Activated T-helper 9 cell treated with anti-CD3 and anti-CD28 coated beads, Interleukin-2, amount 50 U/mL, for 16 hours (primary cell): ENCODE measurements at places on chromosomes 3 and 15.

DNA sequence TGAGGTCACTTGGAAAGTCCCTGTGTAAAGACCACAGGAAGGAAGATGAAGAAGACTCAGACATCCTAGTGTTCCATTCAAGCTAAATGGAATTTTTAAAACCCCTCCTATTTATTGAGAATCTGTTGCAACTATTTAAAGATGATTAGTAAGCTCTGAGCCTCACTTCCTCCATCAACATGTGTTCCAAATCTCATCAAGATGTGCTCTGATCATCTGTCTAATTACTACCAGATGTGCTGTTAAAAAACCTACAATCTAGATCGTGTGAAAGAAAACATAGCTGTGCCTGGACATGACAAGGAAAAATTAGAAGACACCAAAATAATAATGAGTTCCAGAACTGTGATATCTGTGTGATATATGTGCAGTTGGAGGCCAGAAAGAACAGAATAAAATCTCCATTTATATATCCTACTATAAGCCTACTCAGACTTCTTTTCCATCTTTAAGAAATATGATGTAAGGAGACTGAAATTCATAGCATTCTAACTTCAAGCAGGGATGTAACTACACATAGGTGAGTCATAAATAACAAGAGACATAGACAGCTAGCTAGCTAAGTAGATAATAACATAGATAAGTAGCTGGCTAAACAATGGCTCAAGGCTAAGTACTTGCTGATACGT lies 7.8 kb downstream of the XPC start:
- no peak for DNase-seq

DNA sequence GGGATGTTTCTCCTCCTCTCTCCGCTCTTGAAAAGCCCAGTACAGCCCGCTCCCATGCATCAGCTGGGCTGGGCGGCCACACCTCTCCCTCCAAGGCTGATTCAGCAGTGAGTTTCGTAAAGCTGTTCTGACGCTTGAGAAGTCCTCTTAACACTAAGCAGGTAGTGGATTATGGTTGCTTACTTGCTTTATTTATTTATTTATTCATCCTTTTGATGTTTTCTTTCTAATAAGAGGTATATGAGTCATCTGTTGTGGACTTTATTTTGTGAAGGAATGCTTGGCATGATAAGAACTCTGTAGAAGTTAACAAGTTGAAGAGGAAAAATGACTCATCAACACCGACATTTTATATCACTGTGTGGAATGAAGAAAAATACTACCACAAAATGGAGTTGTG lies 285.0 kb downstream of the SQOR start:
- DNase-seq = no peak

DNA sequence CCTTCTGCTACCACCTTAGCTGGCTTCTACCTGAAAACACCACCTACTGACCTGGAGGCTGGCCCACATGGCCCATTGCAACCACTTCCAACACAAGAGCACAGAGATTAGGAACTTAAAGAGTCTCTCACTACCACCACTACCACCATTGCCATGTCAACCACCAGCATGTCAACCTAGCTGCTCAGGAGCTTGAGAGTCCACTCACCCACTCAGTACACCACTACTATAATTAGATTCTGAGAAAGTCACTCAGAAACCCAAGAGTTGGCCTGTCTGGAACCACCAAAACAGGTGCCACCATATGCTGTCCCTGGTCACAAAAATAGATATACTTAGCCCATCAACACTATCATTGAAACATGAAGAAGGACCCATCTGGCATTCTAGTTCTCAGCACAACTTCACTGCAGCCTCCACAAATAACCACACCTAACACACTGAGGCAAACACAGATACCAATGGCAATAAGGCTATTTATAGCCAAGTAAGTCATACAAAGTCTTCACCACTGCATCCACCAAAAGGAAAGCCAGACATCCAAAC lies 806.7 kb upstream of the EPHA6 start:
- no peak for DNase-seq

DNA sequence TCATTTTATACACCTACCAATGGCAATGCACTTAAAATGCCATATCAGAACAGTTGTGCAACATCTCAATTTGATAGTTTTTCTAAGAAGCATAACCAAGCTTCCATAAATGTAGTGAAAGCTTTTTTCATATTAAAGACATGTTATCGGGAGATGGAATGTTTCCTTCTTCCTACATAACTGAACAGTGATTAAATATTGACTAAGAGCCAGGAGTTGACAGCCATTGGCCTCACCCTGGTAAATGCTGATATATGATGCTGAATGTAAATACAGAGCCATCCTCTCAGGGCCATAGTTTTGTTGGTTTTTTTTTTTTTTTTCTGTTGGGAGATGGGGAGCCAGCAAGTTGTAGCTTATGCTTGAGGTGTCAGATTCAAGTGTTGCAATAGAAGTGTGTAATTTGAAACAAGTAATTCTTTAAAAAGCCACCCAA lies 203.3 kb upstream of the IL12A start:
- no peak for DNase-seq

DNA sequence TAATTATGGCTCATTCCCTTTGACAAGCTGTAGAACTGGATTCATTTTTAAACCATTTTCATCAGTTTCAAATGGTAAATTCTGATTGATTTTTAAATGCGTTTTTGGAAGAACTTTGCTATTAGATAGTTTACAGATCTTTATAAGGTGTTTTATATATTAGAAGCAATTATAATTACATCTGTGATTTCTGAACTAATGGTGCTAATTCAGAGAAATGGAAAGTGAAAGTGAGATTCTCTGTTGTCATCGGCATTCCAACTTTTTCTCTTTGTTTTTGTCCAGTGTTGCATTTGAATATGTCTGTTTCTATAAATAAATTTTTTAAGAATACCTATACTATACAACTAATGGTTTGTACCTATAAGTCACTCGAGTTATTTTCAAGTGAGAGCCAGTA lies 62.7 kb downstream of the PXYLP1 start:
- no peak for DNase-seq

GRCh38 chr3:71227270-71227661 lies 356.3 kb downstream of the FOXP1 start:
- DNase-seq = no peak

GRCh38 chr3:89025185-89025584 lies 82.2 kb upstream of the EPHA3 start:
- no peak for DNase-seq

DNA sequence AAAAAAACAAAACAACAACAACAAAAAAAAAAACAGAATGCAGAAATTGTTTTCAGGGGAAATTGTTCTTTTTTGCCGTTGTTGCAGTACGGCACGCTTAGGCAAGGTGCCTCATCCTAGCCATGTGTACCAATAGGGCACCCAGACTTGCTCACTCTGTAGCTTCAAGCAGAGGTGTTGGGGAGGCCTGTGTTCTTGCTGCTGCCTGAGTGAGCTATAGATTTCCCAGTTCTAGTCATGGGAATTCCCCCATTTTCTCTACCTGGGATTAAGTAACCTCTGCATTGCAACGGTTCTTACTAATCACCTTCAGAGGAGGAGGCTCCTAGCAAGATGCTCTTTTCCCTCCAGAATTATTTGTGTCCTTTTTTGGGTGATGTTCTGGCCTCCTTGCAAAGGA lies 12.9 kb upstream of the PARL start:
- no peak for DNase-seq

GRCh38 chr3:71973274-71974030 lies 188.5 kb upstream of the PROK2 start:
- DNase-seq = no peak

GRCh38 chr15:85412956-85413854 lies 32.8 kb downstream of the AKAP13 start:
- peak; percentile 61 for DNase-seq

DNA sequence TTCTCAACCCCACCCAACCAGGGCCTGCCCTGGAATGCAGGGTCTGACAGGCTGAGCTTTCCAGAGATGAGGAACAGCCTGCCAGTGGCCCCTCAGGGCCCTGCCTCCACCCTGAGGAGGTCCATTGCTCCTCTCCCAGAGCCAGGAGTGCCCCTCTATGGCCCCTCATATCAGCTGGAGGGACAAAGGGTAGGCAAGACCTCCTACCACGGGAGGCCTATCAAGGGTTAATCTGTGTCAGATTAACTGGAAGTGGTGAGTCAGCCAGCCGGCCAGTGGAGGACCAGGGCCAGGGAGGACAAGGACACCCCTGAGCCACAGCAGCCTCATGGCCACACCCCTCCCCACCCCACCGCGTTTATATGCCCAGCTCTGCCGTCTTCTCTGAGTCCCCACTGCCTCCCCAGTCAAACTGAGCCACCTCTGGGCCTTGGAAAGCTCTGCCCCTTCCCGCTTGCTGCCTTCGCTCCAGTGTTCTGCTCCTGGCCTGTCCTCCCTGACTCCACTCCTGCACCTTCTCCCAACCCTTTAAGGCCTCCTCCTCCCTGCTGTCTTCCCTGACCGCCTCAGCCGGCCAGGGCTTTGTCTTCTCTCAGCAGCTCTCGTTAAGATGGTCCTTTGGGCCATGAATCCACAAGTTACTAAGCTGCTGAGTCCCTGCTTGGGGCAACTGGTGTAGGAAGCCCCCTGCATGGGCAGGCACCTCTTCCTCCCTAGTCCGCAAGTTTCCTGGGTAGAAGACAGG lies 6.5 kb downstream of the CCDC33 start:
- DNase-seq = no peak

DNA sequence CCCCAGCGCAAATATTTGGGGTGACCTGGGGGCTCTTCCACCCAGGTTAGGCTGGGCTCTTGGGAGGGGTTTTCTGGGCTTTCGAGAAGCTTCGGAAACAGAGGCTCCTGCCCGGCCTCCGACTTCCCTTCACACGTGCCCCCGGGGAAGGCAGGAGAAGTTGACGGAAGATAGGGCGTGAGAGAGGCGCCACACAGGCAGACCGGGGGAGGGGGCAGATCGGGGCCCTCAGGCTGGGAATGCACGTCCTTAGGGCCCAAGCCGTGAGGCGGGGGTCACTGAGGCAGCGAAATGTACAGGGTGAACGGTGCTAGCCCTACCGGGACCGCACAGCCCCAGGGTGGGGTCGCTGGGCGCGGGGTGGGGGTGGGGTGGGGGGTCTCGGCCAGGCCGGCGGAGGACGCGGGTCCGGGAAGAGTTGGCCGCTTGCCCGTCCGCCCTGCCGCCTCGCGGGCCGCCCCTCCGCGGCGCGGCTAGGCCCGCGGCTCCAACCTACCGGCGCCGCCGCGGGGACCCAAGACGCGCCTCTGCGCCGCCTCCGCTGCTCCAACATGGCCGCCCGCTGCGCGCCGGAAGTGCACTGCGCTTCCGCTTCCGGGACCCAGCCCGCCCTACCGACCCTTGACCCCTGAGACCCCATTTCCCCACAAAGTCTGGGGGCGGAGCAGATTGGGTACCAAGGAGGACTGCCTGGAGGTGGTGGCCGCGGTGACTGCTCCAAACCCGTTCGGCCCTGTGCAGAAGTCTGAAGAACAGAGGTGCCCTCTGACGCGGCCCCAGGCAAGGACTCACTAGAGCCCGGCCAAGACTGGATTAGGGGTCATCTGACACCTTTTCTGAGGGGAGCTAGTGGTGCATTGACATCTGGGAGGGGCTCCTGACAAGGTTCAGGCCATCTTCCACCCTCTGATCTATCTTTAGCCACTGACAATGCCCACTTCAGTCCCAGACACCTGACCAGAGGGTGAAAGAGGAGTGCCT lies at the start of gene CCDC71:
Gene CCDC71, minus strand, starts transcription at position 561 of the 981 bp plus-strand sequence. CDS start 2,123 bp downstream, outside the sequence.
- DNase-seq = peak; percentile 70

- DNase-seq = no peak
Observed at GRCh38 chr3:52218937-52219650, 6.4 kb downstream of the TLR9 start.

DNA sequence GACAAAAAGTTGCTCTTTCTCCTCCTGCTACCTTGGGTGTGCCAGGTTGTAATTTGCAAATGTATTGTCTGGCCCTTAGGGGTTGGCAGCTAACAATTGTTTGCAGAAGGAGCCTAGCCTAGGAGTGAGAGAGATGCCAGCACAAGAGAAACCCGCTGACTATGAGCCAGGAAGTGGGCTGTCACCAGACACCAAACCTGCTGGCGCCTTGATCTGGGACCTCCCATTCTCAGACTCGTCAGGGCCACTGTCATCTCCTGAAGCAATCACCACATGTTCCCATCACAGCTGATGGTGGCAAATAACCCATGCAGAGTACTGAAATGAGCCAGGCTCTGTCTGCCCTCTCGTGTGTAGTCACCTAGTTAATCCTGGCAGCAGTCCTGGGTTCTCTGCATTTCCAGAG lies 406.4 kb upstream of the NPAP1 start:
- DNase-seq = no peak

DNA sequence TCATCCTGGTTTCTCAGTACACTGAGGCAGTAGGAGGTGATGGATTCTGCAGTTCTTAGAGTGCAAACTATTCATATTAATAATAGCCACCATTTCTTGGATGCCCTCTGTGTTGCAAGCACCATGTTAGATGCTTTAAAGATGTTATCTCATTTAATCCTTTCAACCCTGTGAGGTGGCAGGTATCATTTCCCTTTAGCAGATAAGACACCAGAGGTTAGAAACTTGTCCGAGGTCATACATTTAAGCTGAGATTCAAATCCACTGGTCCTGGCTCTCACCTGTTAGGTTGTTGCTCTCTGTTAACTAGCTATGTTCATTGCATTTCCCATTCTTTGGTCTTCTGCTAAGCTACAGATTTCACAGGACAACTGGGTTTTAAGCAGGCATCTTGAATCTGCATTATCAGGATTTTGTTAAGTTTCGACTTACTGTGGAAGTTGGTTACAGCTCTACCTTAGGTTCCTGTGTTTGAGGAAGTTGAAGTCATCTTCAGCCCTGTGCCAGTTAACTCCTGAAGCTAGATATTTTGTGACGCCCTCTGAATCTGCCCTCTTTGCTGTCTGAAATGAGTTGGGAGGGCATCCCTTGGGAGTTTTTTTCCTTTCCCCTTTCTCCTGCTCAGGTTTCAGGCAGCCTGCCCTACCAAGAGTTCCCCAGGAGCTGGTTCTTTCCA lies 6.4 kb downstream of the PDE8A start:
- no peak for DNase-seq

- DNase-seq = no peak
Observed at GRCh38 chr3:34948517-34948916, 690.8 kb upstream of the ARPP21 start.

GRCh38 chr15:48109856-48110531 lies 10.8 kb upstream of the SLC24A5 start:
- no peak for DNase-seq

- DNase-seq = no peak
Observed at GRCh38 chr3:182527745-182528144, 265.6 kb upstream of the ATP11B start.

DNA sequence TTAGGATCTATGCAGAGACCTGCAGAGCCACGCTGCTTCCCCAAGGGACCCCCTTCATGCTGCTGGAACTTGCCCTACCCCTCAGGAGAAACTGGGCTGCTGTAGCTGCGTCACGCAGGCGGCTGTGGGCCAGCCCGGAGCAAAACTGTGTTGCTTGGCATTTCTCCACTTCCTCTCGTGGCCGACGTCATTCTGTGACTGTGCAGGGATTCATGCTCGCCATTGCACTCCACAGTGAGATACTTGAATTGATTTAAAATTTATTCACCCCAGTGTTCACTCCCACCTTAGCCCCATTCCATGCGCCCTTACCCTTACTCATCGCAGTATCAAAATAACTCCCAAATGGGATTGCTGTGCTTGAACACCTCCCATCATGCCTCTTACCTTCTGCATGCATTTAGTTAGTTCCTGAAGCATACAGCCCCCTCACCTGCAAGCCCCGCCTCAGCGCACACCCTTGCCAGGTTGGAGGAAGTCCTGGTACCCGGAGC lies 45.7 kb downstream of the TMEM44 start:
- DNase-seq = no peak

- DNase-seq = no peak
Observed at GRCh38 chr3:100609305-100609704, at the start of gene ADGRG7. Gene ADGRG7 (plus strand): TSS chr3:100609601. CDS start chr3:100609857, 256 bp downstream.

GRCh38 chr3:156332304-156332703 lies 211.9 kb downstream of the KCNAB1 start:
- DNase-seq = no peak
